Activated CD4-positive, alpha-beta T cell treated with anti-CD3 and anti-CD28 coated beads, Interleukin-10, Interleukin-2, amounts not matched to agents 100 ng/mL and 50 ng/mL, durations not matched to agents 16 hours and 8 hours (primary cell): ENCODE measurements at places on chromosomes 1 and 21.
A peak's percentile ranks its signal among the peaks of the same experiment; 100 is the strongest.

- no peak for DNase-seq
These were observed 102.4 kb upstream of the ST6GALNAC5 start for GRCh38 chr1:76764638-76765454.

DNA sequence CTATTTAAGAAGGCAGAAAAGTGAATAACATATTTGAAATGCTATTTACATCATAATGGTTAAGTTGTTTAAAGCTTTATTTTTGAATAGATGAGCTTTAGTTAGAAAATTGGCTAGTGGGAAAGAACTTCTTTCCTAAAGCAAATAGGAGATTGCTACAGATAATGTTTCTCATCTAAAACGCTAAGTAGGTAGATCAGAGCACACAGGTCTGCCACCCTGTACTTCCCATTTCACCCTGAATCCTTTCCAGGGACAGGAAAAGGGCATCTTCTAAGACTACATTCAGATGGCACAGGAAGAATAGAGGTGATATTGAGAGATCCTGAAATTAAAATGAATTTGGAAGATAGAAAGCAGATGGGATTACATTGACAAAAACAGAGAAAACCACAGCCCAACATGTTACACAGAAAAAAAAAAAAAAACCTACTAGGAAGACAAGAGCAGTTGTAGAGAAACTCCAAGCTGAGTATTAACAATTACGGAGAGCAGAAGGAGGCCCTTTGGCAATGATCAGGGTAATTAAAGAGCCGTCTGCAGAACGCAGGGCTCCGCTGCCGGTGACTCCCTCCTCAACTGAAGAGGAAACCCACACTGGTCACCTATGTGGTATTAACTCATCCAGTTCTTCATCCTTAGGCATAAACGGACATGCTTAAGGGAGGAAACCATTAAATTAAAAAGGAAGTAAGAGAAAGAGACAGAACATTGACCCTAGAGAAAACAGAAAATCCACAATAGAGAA is 53.6 kb upstream of the MAP10 start:
- DNase-seq, result no peak

DNA sequence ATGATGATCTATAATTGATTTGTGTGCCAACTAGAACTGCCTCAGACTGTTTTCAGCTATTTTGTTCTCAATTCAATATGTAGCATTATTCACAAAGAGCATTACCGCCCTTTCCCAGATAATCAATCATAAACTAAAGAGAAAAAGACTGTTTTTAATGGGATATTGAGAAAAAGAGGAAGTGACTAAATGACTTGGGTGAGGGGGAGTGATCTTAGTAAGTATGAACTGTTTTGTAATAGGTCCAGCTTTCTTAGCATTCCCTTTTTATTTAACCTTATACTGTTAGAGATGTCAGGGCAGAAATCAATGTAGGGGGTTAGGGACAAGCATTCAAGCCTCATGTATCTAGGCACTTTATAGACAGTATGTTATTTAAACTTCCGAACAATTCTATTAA is 157.8 kb upstream of the DPYD start:
- no peak for DNase-seq

- no peak for DNase-seq
These were observed 15.6 kb upstream of the CSF1 start for GRCh38 chr1:109894823-109895719.

- DNase-seq, result no peak
These were observed 6.3 kb downstream of the JMJD4 start for GRCh38 chr1:227728892-227729143.

- no peak for DNase-seq
These were observed 83.7 kb downstream of the HLCS start for GRCh38 chr21:36882776-36883175.

- no peak for DNase-seq
These were observed 370.1 kb upstream of the NR5A2 start for GRCh38 chr1:199657449-199657848.

- DNase-seq, result no peak
These were observed 381.1 kb upstream of the PKN2 start for GRCh38 chr1:88302843-88303486.

DNA sequence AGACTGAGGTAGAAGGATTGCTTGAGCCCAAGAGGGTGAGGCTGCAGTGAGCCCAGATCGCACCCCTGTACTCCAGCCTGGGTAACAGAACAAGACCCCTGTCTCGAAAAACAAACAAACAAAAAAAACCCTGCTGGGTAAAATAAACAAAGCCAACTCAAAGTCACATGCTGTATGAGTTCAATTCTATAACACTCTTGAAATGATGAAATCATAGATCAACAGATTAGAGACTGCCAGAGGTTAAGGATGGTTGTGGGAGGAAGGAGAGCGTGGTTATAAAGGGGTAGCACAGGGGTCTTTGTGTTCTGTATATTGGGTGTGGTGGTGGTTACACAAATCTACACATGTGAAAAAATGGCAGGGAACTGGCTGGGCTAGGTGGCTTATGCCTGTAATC is 62.5 kb downstream of the TAS1R2 start:
- DNase-seq, result no peak

GRCh38 chr1:156796340-156797097 is 20.1 kb downstream of the SH2D2A start:
- DNase-seq, result no peak

- DNase-seq, result no peak
These were observed 61.6 kb downstream of the KLHDC7A start for GRCh38 chr1:18542351-18542750.

DNA sequence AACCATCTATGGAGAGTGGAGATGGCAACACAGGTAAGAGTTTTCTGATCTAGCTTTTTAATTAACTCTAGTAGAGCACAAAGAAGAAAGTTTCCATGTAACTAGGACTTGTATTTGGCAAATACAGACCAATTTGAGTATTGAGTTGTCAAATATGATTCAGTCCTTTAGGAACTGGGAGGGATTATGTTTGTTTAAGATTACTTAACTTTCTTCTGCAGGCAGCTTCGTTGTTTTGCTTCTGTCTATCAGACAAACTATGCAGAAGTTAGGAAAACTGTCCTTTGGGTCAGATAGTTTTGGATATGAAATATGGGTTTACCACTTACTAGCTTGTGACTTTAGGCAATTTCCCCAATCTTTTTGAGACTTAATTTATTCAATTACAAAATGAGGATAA is 111.8 kb downstream of the POU2F1 start:
- no peak for DNase-seq

- no peak for DNase-seq
These were observed 8.7 kb downstream of the FAM3B start for GRCh38 chr21:41325138-41325912.

GRCh38 chr1:208024406-208024805 is 113.5 kb upstream of the CD34 start:
- no peak for DNase-seq

GRCh38 chr1:32900371-32900955 is 726 bp downstream of the TMEM54 start:
- no peak for DNase-seq

GRCh38 chr21:31279986-31280385 is 64.1 kb downstream of the TIAM1 start:
- no peak for DNase-seq

DNA sequence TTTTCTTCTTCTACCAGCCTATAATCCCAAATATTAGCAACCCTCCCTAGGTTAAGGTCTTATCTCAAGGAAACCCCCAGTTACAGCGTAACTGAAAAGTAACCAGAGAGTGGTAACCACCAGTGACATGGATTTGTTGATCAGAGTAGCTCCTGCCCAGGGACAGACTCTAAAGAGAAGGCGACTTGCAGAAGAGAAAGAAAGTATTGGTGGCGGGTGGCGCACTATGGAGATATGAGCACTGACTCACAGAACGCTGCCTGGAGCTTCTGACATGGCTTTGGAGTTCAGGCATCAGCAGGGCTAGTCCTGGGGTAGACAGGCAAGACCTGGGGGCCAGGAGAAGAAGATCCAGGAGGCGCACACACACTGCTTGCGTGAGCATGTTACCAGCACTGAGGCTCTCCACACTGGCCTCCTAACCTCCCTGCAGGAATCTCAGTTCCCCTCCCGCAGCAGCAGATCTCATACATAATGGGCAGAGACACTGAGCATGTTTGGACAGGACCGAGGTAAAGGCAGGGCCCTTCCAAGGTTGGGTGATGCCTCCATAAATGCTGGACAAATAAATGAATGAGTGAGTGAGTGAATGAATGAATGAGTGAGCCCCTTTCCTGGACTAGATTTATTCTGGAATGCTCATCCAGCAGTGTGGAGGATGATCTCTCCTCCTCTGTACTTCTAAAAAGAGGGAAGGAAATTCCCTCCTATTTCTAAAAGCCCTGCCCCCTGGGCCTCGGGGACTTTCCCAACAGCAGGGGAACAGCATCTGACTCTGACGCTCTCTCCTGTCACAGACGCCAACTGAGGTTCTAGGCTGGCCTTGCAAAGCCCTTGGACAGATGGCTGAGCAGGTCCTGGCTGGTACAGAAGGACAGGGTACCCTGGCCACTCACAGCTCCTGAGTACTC is 175.5 kb downstream of the CLIC6 start:
- DNase-seq, result no peak

- peak; percentile 93 for DNase-seq
These were observed at the start of gene AGTRAP for GRCh38 chr1:11735854-11736745. Gene AGTRAP (plus strand): TSS chr1:11736136. CDS start chr1:11736209, 73 bp downstream.

GRCh38 chr21:20902511-20902910 is 95.7 kb upstream of the NCAM2 start:
- no peak for DNase-seq

- no peak for DNase-seq
These were observed 13.5 kb downstream of the ZYG11A start for GRCh38 chr1:52856026-52856425.

DNA sequence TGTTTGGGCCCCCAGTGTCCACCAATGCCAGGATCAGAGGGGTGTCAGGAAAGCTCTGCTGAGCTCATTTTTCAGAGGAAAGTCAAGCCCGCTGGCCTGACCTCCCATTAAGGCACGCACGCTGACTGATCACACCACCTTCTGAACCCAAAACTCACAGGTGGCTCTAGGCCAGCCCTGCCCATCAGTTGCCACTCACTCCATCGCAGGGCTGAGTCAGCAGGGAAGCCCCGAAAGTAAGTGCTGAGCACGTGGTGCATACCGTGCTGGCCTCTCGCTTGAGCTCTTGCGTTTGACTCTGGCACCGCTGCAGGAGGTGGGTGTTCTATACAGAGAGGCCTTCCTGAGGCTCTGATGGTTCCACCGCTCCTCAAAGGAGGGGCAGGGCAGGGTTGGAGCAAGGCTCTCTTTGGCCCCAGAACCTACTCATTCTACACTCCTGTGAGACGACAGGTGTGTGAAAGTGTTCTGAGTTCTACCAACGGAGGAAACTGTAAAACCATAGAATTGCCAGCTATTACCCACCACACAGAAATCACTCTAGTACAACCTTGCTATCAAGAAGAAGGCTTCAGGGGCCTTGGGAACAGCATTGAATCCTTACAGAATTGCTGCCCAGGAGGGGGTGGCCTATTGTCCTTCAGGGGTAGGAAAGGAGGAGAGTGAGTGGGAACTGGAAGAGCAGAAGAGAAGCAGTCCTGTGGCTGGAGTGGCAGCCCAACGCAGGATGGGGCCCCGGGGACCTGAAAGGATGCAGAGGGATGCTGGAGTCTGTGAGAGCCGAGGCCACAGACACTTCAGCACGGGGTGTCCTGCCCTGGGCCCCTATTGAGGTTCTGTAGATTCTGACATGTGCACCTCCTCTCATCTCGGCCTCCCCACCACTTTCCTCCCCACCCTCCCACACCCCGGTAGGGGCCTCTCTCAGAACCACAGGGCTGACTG is 214.7 kb upstream of the EDN2 start:
- DNase-seq, result peak; percentile 32
